Ovary (tissue), 10 donors: ENCODE measurements at places on chromosomes 6 and 20. TPM values are rescaled to one million over a fixed set of nuclear protein-coding genes. Genes with fewer than 3 reads are reported as not detected.
A peak's percentile ranks its signal among the peaks of the same experiment; 100 is the strongest.

DNA sequence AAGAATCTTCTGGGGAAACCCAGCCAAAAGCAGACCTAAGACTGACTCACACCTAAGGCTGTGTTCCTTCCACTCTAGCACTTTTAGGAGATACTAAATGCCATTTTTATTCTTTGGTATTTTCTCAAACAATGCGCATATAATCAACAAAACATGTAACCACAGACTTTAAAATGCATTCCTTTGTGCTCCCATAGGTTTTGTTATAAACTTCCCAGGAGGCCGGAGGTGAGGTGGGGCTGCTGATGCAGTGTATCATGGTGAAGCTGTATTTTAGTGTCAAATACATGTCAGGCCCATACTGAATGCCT is 155.2 kb downstream of the BTBD3 start:
- H3K27me3 ChIP-seq: no peaks in the 10 kb centered on the region
- no peak overlapping the region for H3K27ac ChIP-seq
- H3K4me1 ChIP-seq: no peaks in the 10 kb centered on the region
- H3K4me3 ChIP-seq: no peak overlapping the region
- no peak for DNase-seq
- no peaks in the 10 kb centered on the region for H3K36me3 ChIP-seq

Gene B3GAT2
- total RNA-seq: not detected

GRCh38 chr6:161220346-161220745 is 53.5 kb downstream of the AGPAT4 start:
- H3K27ac ChIP-seq: no peak overlapping the region
- no peaks in the 10 kb centered on the region for H3K27me3 ChIP-seq
- no peaks in the 10 kb centered on the region for H3K4me1 ChIP-seq
- no peak for DNase-seq
- H3K36me3 ChIP-seq: no peaks in the 10 kb centered on the region

DNA sequence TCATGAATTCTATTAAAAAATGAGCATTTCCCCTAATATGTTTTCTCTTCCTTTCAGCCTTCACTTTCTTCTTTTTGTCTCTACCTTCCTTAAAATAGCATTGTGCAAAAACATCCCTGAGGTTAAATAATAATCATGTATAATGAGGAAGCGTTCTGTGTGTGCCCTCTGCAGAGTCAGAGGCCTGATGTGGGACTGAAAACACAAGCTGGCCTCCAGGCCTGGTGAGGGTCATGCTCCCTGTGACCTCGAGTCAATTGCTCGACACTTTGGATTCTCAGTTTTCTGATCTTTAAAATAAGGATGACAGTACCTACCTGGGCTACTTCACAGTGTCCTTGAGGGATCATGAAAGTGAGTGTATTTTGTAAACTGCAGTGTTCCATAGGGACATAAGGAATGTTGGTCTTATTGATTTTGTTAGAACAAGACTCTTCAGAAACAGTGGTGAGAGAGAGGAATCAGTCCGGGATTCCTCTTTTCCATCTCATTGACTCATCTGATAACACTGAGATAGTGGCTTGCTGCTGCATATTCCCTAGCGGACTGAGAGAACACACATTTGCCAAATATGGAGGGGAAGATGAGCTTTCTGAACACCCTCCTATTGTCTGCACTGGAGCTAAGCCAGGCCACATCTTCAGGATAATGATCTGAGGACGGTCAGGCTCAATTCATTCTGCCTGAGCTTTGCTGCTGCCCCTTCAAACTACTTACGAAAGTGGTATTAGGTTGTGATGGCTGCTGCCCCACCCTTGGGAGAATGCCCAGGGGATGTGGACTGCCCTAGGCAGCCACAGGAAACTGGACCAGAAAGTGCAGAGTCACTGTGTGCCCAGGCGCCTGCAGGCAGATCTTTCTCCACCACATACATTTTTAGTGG is 39.6 kb upstream of the PDE7B start:
- DNase-seq: no peak
- no peak overlapping the region for H3K27ac ChIP-seq
- no peaks in the 10 kb centered on the region for H3K4me1 ChIP-seq
- no peaks in the 10 kb centered on the region for H3K27me3 ChIP-seq
- H3K36me3 ChIP-seq: no peaks in the 10 kb centered on the region

Gene PTGIS
- 104 TPM for total RNA-seq

DNA sequence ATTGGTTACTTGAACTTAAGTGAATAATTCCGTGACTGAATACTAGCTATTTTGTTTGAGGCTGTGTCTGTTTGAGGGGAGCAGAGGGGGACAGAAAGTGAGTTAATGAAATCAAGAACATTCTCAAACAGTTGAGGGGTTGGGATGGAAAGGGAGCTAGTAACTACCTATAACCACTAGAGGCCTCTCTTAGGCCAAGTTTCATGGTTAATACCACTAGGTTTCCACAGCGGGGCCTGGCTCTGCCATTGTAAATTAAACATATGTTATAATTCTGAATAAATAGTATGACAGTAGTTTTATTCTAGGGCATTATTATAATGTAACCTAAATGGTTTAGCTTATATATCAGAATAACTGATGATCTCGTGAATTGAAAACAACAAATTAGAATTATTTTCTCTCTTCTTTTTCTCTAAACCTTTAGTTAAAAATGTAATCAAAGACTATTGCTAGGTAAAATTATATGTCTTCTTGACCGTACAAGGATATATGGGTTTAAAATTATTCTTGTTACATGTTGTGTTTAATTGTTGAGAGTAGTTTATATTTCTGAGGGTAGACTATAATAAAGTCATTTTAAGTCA is 108.1 kb downstream of the BCKDHB start:
- no peak overlapping the region for H3K4me3 ChIP-seq
- no peak for DNase-seq
- H3K36me3 ChIP-seq: no peaks in the 10 kb centered on the region
- H3K4me1 ChIP-seq: no peaks in the 10 kb centered on the region

DNA sequence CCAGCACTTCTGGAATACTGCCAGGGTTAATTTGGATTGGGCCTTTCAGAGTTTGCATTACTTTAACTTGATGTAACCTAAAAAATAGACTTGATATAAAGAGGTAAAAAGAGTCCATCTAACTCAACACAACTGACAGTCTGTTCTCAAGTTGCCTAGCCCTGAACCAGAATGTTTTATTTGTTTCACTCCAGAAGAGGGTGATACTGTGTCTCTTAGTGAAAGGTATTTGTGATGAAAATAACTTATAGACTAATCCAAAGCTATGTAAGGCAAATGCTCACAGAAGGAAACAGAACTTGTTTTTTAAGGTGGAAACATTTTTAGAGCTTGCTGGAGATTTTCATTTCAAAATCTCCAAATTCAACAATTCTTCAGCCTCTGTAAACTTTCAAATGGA is 469.1 kb upstream of the RUNX2 start:
- H3K27me3 ChIP-seq: no peaks in the 10 kb centered on the region
- H3K27ac ChIP-seq: no peak overlapping the region
- no peaks in the 10 kb centered on the region for H3K36me3 ChIP-seq

Gene WFDC5
- not detected for total RNA-seq

Gene CDH26
- total RNA-seq: 0.41 TPM

Gene MEI4
- not detected for total RNA-seq

DNA sequence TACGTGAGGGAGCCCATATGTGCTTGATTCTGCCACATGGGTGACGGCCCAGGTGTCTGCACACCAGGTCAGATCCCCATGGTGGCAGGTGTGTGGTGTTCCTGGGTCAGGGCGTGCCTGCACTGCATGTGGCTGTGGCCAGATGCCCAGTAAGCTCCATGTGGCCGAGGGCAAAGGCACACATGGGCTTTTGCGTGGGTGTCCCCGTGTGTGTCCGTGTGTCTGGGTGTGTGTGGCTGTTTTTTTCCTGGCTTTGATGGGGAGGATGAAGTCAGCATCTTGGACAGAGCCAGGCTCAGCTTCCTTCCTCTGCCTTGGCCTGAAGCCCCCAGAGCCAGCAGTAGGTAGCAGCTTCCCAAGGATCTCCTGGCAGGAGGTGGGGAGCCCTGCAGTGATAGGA is 1.5 kb upstream of the TNXB start:
- no peak overlapping the region for H3K27ac ChIP-seq
- peaks cover 42% of the 10 kb centered on the region for H3K4me1 ChIP-seq
- no peaks in the 10 kb centered on the region for H3K27me3 ChIP-seq

GRCh38 chr20:574297-574942 is 30.8 kb upstream of the CSNK2A1 start:
- H3K27ac ChIP-seq: no peak overlapping the region
- no peaks in the 10 kb centered on the region for H3K27me3 ChIP-seq
- no peaks in the 10 kb centered on the region for H3K4me1 ChIP-seq
- no peak overlapping the region for H3K4me3 ChIP-seq
- DNase-seq: no peak

DNA sequence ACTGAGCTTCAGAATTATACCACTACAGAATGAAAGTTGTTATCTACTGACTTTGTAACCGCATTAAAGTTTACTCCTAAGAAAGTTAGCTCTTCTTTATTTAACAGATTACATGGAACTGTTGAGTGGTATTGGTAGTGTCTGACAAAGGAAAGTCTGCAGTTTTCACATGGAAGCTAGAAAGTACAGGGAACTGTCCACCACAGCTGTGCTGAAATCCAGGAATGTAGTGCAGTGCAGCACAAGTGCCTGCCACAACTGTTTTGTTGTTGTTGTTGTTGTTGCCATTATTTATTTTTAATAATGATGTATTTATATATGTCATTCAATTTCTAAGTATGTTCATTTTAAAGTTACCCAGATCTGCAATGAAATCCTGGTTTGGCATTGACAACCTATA is 464.9 kb downstream of the TBC1D32 start:
- no peaks in the 10 kb centered on the region for H3K4me1 ChIP-seq
- DNase-seq: no peak
- H3K36me3 ChIP-seq: no peaks in the 10 kb centered on the region

Gene TRIM39
- total RNA-seq: 14.3 TPM

Gene SIRPB2
- total RNA-seq: 0.88 TPM

- peaks cover 11% of the 10 kb centered on the region for H3K4me1 ChIP-seq
- H3K36me3 ChIP-seq: no peaks in the 10 kb centered on the region
- peak overlapping the region; percentile 78 for H3K27ac ChIP-seq
- H3K27me3 ChIP-seq: no peaks in the 10 kb centered on the region
- DNase-seq: peak; percentile 80
These were observed 1.1 kb upstream of the RPS6KA2 start for GRCh38 chr6:166627875-166628801.

DNA sequence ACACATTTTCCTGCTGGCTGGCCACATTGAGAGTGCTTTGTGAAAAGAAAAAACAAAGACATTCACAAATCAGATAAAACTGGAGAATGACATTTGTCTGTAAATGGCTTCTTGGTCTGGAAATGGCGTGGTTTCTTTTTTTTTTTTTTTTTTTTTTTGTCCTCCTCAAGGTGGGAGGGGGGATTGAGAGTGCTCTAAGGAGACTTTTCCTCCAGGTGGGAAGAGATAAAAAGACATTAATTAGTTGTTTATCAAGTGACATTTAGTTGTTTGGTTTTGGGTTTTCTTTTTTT is 40.4 kb downstream of the GNAS start:
- no peak overlapping the region for H3K27ac ChIP-seq
- H3K36me3 ChIP-seq: no peaks in the 10 kb centered on the region
- no peak for DNase-seq

GRCh38 chr20:44572551-44573500 is 9.6 kb upstream of the PKIG start:
- DNase-seq: peak; percentile 35
- no peak overlapping the region for H3K4me3 ChIP-seq
- peaks cover 15% of the 10 kb centered on the region for H3K4me1 ChIP-seq

DNA sequence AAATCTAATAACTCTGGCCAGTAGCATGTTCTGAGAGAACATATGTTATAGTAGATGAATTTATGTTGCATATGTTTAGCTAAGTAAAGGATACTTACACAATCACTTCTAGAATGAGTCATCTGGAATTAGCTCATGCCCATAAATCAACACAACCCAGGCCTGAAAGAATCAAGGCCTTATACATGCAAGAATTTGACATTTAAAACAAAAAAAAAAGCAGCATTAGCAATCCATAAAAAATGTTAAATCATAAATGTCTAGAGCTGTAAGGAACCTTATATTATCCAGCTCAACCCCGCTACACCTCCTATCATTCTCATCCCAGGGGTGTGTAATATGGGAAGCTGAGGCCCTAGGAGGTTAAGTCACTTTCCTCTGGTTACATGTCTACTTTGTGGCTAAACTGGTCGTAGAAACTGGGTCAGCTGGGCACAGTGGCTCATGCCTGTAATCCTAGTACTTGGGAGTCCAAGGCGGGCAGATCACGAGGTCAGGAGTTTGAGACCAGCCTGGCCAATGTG is 105.2 kb upstream of the CARMIL1 start:
- peaks cover 7% of the 10 kb centered on the region for H3K4me1 ChIP-seq
- H3K4me3 ChIP-seq: no peak overlapping the region
- no peaks in the 10 kb centered on the region for H3K27me3 ChIP-seq
- H3K36me3 ChIP-seq: no peaks in the 10 kb centered on the region
- no peak for DNase-seq
- no peak overlapping the region for H3K27ac ChIP-seq

DNA sequence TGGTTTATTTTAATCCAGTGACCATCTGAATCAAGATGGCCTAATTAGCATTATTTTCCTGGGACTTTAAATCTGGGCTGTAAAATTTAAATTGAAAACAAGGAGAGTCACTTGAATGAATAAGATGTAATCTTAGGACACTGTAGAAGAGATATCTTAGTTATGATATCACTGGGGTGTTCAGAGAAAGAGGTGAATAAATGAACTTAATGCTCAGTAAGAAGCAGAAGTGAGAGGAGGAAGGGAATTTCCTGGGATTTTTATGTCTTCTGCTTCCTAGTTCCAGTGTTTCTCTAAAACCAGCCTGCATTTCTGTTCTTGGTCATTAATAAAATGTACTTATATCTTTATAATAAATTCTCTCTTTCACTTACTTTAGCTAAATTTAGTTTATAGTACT is 136.8 kb upstream of the PTPRK start:
- no peaks in the 10 kb centered on the region for H3K36me3 ChIP-seq
- DNase-seq: no peak
- no peak overlapping the region for H3K4me3 ChIP-seq
- H3K4me1 ChIP-seq: no peaks in the 10 kb centered on the region
- no peaks in the 10 kb centered on the region for H3K27me3 ChIP-seq

GRCh38 chr20:61902221-61902869 is 163.3 kb downstream of the TAF4 start:
- no peaks in the 10 kb centered on the region for H3K36me3 ChIP-seq
- DNase-seq: no peak
- no peak overlapping the region for H3K4me3 ChIP-seq

- no peaks in the 10 kb centered on the region for H3K27me3 ChIP-seq
- no peak overlapping the region for H3K4me3 ChIP-seq
- H3K27ac ChIP-seq: no peak overlapping the region
- no peaks in the 10 kb centered on the region for H3K36me3 ChIP-seq
- peaks cover 6% of the 10 kb centered on the region for H3K4me1 ChIP-seq
These were observed 114.2 kb upstream of the MTHFD1L start for GRCh38 chr6:150751296-150751695.

GRCh38 chr20:16064989-16065707 is 508.1 kb downstream of the KIF16B start:
- no peaks in the 10 kb centered on the region for H3K36me3 ChIP-seq
- no peak overlapping the region for H3K4me3 ChIP-seq
- H3K27me3 ChIP-seq: no peaks in the 10 kb centered on the region
- DNase-seq: no peak
